ENCODE measurements at places on chromosomes 12 and 14. TPM values are rescaled to one million over a fixed set of nuclear protein-coding genes. Genes with fewer than 3 reads are reported as not detected.

DNA sequence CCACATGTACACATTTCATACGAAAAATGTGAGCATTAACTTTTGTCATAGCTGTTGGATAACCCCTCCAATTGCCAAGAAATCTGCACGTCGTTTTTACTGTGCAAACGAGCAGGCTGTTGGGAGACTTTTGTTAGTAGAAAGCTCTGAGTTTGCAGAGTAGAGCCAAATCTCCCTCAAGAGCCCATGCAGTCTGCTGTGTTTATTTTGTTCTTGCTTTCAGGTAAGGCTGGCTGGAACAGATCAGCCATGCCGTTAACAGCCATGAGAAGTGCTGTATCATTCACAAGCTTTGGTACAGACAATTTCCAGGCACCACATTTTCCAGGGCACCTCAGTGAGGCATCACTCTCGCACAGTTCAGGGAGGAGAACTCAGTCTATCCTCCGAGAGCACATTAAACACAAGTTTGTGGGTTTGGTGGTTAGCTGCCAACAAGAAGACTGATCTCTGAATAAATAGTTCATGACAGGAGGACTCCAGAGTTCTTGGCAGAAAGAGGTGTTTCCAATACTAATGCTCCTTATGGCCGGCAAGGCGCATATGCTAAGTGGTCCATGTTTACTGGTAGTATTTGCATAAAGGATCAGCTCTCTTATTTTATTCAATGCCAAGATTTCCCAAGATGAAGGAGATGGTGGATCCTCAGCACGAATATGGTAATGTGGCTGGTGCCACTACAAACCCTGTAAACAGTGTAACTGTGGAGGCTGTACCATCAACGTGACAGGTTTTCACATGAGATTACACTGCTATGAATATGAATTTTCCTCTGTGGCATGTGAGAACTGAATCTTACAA lies 30.3 kb upstream of the PELI2 start:
- no peak overlapping the region for H3K27ac ChIP-seq
- H3K36me3 ChIP-seq: no peaks in the 10 kb centered on the region
- H3K4me3 ChIP-seq: no peak overlapping the region
- H3K27me3 ChIP-seq: peaks cover 12% of the 10 kb centered on the region
- no peak for DNase-seq

GRCh38 chr12:90299666-90300065 lies 591.0 kb upstream of the ATP2B1 start:
- peaks cover 25% of the 10 kb centered on the region for H3K27me3 ChIP-seq
- DNase-seq: no peak
- H3K4me3 ChIP-seq: peak overlapping the region; percentile 59
- H3K27ac ChIP-seq: no peak overlapping the region

GRCh38 chr12:54082397-54082892 lies 28.8 kb downstream of the HOXC4 start:
- H3K27ac ChIP-seq: peak overlapping the region; percentile 81
- peak overlapping the region; percentile 77 for H3K4me3 ChIP-seq
- H3K4me1 ChIP-seq: peaks cover 17% of the 10 kb centered on the region
- DNase-seq: peak; percentile 18
- peaks cover 24% of the 10 kb centered on the region for H3K27me3 ChIP-seq

- H3K4me3 ChIP-seq: peak overlapping the region; percentile 43
- peak; percentile 22 for DNase-seq
- H3K27ac ChIP-seq: no peak overlapping the region
- peaks cover 42% of the 10 kb centered on the region for H3K27me3 ChIP-seq
These were observed 126.7 kb upstream of the HIF1A start for GRCh38 chr14:61568572-61569011.

DNA sequence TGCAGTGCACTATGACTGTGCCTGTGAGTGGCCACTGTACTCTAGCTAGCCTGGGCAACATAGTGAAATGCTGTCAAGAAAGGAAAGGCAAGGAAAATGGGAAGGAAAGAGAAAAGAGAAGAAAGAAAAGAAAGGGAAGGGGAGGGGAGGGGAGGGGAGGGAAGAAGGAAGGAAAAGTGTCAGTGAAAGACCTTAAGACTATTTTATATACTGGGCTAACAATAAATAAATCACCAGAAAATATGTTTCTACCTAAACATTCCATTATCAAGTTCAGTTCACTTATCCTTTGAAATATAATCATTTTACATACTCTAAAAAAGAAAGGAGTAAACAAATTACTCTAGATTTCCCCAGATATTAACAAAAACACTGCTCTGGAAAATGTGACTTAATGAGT lies 22.1 kb downstream of the COCH start:
- peaks cover 8% of the 10 kb centered on the region for H3K4me1 ChIP-seq
- H3K27me3 ChIP-seq: no peaks in the 10 kb centered on the region
- peaks cover 43% of the 10 kb centered on the region for H3K36me3 ChIP-seq
- no peak overlapping the region for H3K4me3 ChIP-seq
- no peak overlapping the region for H3K27ac ChIP-seq
- DNase-seq: no peak

MYO1A gene
- total RNA-seq: 4.2 TPM

DNA sequence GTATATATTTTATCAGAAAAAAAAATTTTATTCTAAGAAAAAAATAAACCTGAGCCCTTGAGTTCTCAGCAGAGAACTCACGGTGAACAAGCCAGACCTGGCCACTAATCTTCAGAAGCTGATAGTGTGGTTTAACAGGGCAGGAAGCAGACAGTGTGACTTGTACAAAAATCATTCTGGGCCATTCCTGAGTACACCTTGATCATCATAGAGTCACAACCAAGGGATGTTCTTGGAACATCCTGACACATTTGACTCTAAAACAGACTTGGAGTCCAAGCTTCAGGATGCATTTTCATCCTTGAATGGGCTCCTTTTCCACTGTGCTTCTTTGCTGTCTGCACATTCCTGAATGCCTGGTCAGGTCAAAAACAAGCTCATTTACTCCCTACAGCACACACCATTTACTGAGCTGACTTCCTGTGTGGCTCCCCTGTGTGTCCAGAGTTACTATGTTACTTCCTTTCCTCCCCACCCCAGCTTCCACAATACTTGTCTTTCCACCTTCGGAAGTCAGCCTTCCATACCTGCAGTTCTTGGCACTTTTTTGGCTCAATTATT lies 112.0 kb downstream of the ANO6 start:
- peaks cover 5% of the 10 kb centered on the region for H3K4me1 ChIP-seq
- no peak overlapping the region for H3K27ac ChIP-seq
- peaks cover 11% of the 10 kb centered on the region for H3K36me3 ChIP-seq
- no peak for DNase-seq

- peaks cover 29% of the 10 kb centered on the region for H3K27me3 ChIP-seq
- H3K27ac ChIP-seq: no peak overlapping the region
- H3K4me1 ChIP-seq: no peaks in the 10 kb centered on the region
- no peak for DNase-seq
These were observed 32.0 kb downstream of the ITGA7 start for GRCh38 chr12:55675666-55676065.

Measured in activated T-helper 2 cell treated with anti-CD3 and anti-CD28 coated beads, Interferon-gamma antibody, Interleukin-2, Interleukin-4, amounts not matched to agents 10 μg/mL and 5 μg/mL and 100 μg/mL, durations not matched to agents 14 hours and 24 hours and 36 hours (primary cell).